Frontal cortex (tissue), 4 donors: ENCODE measurements at places on chromosomes 1 and 21. TPM values are rescaled to one million over a fixed set of nuclear protein-coding genes. Genes with fewer than 3 reads are reported as not detected.

KRTAP12-2 gene
- not detected for total RNA-seq

CELA2A gene
- not detected for total RNA-seq

GRCh38 chr1:1612104-1612400 is 3.2 kb upstream of the MIB2 start:
- DNase-seq = no peak

SH3BGR gene
- 1.6 TPM for total RNA-seq

RNF187 gene
- total RNA-seq = 72.2 TPM

DNA sequence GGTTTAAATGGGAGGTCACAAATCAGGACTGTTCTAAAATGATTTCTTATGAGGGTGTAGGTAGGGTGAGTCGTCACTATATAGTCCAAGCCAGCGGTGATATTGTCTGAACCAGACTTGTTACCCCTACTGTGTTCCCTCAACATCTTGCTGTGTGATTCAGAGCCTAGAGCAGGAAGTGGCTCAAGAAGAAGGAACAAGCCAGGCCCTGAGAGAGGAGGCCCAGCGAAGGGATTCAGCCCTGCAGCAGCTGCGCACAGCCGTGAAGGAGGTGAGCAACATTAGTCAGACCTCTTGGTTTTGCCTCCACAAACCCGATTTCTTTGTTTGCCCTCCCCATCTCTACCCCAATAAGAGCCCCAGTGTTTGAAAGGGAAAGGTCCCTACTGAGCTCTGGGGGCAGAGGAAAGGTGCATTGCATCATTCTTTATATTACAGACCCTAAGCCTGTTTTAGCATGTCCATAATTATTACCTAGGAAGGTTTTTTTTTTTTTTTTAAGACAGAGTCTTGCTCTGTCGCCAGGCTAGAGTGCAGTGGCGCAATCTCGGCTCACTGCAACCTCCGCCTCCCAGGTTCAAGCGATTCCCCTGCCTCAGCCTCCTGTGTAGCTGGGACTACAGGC is 5.0 kb upstream of the SH3BGRL3 start:
- no peak for DNase-seq

DNAJC6 gene
- total RNA-seq = 120 TPM

DNA sequence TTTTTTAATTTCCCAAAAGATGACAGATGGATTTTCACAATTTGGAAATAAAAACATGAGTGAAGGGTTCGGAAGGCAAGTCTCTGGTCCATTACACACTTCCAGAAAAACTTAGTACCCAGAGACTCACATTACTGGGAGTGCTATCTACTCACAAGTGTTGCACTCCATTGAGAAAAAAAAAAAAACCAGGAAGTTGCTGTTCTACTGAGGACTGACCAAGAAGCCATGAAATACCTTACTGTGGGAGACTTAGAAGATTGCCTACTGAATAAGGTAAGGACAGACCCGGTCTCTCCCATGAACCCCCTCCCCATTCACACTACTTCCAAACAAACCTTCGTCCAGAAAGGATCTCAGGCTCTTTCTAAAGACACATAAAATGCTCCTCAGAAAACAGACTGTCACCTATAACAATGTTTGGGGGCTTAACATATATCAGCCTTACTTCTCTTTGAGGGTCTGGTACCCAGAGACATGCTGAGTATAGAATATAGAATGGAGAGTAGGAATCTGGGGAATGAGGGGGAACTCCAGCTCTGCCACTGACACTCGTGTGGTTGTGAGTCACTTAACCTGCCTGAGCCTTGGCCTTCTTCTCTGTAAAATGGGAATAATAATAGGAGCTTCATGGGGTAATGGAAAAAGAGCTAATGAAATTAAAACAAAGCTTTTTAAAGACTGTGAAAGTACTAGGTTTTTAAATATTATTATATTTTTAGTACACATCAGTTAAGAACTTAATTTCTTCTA is 1.4 kb downstream of the MAB21L3 start:
- no peak for DNase-seq

CSRP1 gene
- total RNA-seq = 12.2 TPM

TEX38 gene
- total RNA-seq = not detected

GRCh38 chr1:199851439-199852140 is 175.9 kb upstream of the NR5A2 start:
- no peak for DNase-seq

GCSAML gene
- 0.41 TPM for total RNA-seq

DNA sequence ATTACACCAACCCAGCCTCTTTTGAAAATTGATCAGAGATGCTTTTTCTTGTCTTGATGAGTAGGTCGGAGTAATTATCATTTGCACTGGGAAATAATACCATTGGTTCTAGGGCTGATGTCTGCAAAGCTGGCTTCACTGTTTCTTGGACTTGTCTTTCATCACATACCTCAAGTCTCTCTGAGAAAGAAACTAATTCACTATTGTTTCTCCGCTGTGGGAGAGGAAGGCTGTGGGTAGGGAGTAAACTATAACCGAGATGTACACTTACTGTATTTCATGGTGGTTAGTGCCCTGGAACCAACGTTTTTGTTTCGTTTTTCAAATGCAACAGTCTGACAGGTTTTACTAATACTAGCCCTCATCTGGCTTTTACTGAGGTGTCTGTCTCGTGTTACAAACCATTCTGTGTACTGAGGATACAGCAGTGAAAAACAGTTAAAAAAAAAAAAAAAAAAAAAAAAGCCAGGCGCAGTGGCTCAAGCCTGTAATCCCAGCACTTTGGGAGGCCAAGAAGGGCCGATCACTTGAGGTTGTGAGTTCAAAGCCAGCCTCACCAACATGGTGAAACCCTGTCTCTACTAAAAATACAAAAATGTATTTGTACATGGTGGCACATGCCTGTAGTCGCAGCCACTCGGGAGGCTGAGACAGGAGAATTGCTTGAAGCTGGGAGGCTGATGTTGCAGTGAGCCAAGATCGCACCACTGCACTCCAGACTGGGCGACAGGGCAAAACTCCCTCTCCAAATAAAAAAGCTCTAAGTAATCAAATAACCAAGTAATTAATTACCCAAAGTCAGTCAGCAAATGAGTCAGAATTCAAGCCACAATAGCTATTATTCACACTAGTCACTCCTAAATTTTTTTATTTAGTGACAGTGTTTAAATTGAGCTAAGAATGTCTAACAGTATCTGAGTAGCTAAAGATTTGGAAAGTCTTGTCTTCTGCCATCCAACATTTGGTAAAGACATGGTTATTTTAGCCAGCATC is 23.3 kb downstream of the TOMM20 start:
- no peak for DNase-seq

DNA sequence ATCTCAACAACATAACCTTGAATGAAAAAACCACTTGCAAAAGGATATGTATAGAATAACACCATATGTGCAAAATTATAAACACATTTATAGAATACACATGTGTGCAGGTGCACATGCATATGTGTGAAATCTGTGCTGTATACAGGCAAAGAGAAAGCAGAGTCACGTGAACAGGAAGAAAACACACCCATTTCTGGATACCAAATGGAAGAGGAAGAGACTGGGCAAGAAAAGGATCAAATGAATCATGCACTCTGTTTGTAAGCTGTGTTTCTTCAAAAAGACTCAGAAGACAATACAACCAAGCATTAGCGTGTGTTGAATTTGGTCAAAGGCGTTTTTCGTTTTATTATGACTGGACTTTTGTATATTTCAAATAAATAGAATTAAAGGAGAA is 111.3 kb upstream of the ERG start:
- DNase-seq = no peak

DNA sequence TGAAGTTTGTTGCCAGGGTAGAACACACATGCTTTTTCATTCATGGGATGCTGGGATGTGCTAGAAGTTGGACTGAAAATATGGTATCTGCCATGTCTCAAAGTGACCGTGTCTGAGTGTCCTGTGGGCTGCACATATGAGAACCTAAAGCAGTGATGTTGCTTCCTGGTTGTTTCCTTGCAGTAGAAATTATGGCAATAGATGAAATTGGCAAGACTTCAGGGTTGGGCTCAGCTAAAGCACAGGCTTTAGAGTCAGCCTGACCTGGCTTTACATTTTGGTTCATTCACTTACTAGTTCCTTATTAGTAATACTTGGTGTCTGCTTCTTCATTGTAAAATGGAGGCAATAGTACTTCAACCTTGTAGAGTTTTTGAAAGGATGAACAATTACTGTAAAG is 2.2 kb downstream of the LAMC2 start:
- DNase-seq = no peak

DNA sequence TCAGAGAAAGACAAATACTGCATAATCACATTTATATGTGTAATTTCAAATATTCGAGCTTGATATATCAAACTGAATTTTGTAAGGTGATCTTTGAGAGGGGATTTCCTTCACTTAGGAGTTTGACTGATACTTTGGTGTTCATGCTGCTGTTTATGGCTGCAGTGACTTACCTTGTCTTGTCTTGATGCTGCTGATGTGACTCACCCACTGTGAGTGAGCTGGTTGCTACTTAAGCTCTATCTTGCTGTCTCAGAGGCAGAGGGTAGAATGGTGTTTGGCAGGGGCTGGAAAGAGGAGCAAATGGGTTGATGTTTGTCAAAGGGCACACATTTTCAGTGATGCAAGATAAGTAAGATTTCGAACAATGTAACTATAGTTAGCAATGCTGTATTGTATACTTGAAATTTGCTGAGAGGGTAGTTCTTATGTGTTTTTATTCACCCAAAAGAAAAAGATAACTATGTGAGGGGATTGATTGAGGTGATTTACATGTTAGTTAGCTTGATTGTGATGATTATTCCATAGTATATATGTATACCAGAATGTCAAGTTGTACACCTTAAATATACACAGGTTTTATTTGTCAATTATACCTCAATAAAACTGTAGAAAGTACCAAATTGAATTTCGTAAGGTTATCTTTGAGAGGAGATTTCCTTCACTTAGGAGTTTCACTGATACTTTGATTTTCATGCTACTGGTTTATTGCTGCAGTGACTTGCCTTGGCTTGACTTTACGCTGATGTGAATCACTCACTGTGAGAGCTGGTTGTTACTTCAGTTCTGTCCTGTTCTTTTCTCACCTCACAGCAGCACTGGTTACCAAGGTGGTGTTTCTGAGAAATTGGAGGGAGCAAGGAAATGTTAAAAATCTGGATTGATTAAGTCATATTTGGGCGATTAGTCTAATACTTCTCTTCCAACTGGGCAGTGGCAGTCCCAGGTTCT is 94.5 kb upstream of the SLC5A9 start:
- no peak for DNase-seq

CYP4X1 gene
- total RNA-seq = 18.3 TPM

DNA sequence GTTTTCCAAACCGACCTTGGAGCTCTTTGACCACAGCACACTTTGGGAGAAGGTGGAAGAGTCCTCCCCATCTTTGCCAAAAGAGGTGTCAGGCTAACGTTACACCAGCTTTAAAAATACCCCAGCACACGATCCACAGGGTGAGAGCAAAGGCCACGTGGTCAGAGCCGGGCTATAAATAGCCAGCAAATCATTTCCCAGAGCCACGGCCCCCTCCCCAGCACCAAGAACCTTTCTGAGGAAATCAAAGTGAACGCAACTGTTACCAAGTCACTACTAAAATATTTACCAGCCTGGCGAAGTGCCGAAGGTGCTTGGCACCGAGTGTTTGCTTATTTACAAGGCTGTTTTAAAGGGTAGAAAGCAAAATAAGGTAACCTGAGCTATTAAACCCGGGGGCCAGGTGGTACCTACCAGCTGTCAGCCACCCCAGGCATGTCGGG is 72.4 kb downstream of the CASZ1 start:
- no peak for DNase-seq

DNA sequence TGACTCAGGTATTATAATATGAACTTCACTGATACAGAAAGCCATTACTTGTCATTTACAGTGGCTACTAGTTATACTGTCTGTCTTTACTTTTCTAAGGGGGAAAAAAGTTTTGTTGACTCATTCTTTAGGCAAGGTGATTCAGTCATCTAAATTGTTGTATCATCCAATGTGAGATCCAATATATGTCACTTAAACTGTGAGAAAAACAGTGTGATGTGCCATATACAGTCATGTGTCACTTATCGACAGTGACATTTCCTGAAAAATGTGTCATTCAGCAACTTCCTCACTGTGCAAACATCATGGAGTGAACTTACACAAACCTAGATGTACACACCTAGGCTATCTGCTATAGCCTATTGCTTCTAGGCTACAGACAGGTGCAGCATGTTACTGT is 57.6 kb downstream of the KCNK2 start:
- no peak for DNase-seq

C1orf21 gene
- 24.9 TPM for total RNA-seq

DNA sequence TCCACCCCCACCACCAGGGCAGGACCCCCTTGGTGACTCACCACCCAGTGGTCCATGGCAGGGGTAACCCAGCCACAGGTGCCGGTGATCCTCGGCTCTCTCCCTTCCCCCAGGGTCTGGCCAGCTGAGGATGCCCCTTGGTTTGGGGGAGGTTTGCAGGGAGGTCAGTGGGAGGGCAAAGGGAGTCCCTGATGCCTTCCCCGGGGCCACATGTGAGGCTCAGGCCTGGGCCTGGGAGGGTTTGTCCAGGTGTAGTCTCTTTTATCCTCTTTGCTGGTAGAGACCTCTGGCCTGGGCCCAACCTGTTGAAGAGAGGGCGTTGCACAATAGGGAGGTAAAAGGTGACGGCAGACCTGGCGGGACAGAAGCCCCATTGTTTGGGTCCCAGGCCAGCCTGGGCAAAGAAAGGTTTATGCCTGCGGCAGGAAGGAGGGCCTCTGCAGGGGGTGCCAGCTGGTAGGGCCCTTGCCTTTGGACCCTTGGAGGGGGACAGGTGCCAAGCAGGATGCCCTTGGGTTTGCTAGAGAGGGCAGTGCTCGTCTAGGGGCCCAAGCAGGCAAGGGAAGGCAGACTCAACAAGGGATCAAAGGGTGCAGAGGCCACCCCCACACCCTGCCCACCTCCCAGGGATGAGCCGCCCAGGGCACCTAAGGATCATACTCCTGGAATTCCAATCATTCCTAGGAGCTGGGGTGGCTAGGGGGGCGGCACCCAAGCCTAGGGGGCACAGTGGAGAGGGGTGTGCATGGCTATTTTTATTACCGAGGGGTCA is 760 bp upstream of the TINAGL1 start:
- no peak for DNase-seq

PPIAL4G gene
- total RNA-seq = 0.41 TPM

GRCh38 chr1:87333692-87334347 is 5.1 kb downstream of the LMO4 start:
- no peak for DNase-seq

ASB17 gene
- not detected for total RNA-seq

DNA sequence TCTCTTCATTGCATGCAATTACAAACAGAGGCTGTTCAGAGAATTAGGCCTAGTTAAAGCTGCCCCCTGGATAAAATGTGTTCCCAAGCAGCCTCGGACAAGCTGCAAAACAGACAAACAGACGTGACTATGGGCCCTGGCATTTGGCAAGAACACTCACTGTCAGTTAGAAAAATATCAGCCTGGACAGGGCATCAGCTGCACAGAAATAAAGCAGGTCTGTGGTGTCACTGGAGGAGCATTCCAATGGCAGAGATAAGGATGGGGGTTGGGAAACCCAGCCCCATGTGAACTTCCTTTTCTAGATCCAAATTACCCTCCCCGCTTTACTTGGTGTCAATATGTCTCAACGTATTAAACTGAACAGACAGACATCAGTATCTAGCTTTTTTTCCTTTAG is 177.1 kb downstream of the GPATCH2 start:
- no peak for DNase-seq

- no peak for DNase-seq
These were observed 53.1 kb downstream of the NMNAT2 start for GRCh38 chr1:183365093-183365492.
